Thoracic aorta (tissue), 2 donors: ENCODE measurements at places on chromosomes 6 and 20. TPM values are rescaled to one million over a fixed set of nuclear protein-coding genes. Genes with fewer than 3 reads are reported as not detected.

Gene GNMT
- total RNA-seq: not detected

Gene GPX5
- total RNA-seq: not detected

Gene ADGRF1
- not detected for total RNA-seq

Gene SLC22A2
- total RNA-seq: not detected

Gene PLN
- 468 TPM for total RNA-seq

Gene TCP11
- total RNA-seq: not detected

Gene ABHD12
- total RNA-seq: 48.5 TPM

Gene GRM1
- total RNA-seq: 0.54 TPM

Gene CDK5RAP1
- 26.2 TPM for total RNA-seq

Gene OPN5
- not detected for total RNA-seq

Gene SPATA25
- total RNA-seq: 16.6 TPM

Gene GSTA2
- total RNA-seq: not detected

Gene PNLDC1
- not detected for total RNA-seq

Gene XKR7
- not detected for total RNA-seq

Gene TRIM10
- not detected for total RNA-seq

Gene STMND1
- total RNA-seq: not detected

Gene CST4
- not detected for total RNA-seq

Gene SIRPB1
- 8.5 TPM for total RNA-seq

Gene HS3ST5
- not detected for total RNA-seq

Gene IBTK
- total RNA-seq: 36.8 TPM

Gene OR12D3
- total RNA-seq: not detected

Gene OSBPL2
- total RNA-seq: 48.5 TPM

Gene TCEA2
- total RNA-seq: 30.1 TPM

Gene DLL1
- 12.6 TPM for total RNA-seq

Gene KIF25
- total RNA-seq: not detected

Gene VSX1
- total RNA-seq: not detected

Gene C4A
- 30.2 TPM for total RNA-seq

Gene NFATC2
- total RNA-seq: 11.9 TPM

Gene SLC35D3
- total RNA-seq: not detected

Gene ZNF391
- total RNA-seq: 1.6 TPM

Gene CLIC1
- total RNA-seq: 251 TPM

Gene DDAH2
- total RNA-seq: 136 TPM

Gene FRS3
- 2.6 TPM for total RNA-seq

Gene PRR18
- not detected for total RNA-seq
